Caco-2 (cell line): ENCODE measurements at places on chromosomes 6 and 20. TPM values are rescaled to one million over a fixed set of nuclear protein-coding genes. Genes with fewer than 3 reads are reported as not detected.

DNA sequence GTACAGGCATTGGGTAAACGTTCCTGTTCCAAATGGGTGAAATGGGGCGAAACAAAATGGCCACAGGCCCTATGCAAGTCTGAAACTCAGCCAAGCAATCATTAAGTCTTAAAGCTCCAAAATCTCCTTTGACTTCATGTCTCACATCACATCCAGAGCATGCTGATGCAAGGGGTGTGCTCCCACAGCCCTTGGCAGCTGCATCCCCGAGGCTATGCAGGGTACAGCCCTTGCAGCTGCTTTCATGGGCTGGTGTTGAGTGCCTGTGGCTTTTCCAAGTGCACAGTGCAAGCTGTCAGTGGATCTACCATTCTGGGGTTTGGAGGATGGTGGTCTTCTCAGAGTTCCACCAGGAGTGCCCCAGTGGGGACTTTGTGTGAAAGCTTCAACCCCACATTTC is 270.0 kb upstream of the CDYL start:
- no peak for DNase-seq

GRCh38 chr6:29567991-29568390 is 8.5 kb upstream of the UBD start:
- no peak for DNase-seq

DNA sequence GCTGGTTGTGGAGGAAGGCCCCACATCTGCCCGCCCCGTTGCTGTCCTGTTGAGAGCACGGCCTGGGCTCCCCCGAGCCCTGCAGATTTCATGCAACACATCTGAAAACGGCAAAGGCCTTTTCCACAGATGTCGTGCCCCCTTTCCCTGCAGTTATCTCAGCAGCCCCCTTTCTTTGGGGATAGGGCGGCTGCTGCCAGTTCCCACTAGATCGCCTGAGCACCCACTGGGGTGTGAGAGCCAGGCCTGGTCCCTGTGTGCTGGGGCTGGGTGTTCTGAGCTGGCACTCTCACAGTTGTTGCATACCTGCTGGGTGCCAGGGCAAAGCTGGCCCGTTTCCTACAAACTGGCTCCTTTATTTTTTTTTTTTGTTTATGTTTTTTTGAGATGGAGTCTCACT is 12.3 kb upstream of the MTG2 start:
- no peak for DNase-seq

- no peak for DNase-seq
Observed at GRCh38 chr6:21271428-21272155, 322.0 kb upstream of the SOX4 start.

DNA sequence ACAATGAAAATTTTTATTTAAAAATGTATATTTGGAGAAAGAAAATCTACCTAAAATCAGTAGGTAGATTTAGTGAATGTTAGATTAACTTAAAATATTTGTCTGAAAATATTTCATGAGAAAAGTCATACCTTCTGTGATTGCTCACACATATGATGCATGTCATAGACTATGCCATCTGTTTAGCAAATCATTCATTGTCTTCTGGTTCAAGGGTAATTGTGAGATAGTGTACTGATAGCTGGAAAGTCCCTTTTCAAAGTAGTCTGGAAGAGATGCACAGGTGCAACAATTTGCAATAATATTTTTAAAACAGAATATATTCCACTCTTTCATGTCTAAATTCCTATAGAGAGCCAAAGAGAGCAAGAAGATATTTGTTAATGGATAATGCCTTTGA is 21.0 kb upstream of the RNF217 start:
- DNase-seq, result no peak

DNA sequence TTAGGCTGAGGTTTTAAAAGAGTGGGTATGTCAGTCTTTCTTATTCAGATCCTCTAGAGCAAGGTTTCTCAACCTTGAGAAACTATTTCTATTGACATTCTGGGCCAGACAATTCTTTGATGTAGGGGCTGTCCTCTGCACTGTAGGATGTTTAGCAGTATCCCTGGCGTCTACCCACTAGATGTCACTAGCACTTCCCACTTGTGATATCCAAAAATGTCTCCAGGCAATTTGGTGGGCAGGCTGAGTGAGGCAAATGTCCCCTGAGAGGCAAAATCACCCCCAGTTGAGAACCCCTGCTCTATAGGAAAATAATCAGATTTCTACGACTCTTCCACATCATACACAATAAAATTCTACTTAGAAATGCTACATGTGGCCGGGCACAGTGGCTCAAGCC is 7.7 kb upstream of the ZKSCAN8 start:
- DNase-seq, result peak; percentile 42

Gene TRIM15
- 5.2 and 6.9 TPM in 2 replicates for total RNA-seq

Gene C6orf52
- 3.1 and 4.3 TPM in 2 replicates for total RNA-seq

Gene PRND
- not detected in 2 replicates for total RNA-seq

Gene PI16
- total RNA-seq, result not detected in 2 replicates
